ENCODE measurements at places on chromosomes 1 and 21.
A peak's percentile ranks its signal among the peaks of the same experiment; 100 is the strongest.

DNA sequence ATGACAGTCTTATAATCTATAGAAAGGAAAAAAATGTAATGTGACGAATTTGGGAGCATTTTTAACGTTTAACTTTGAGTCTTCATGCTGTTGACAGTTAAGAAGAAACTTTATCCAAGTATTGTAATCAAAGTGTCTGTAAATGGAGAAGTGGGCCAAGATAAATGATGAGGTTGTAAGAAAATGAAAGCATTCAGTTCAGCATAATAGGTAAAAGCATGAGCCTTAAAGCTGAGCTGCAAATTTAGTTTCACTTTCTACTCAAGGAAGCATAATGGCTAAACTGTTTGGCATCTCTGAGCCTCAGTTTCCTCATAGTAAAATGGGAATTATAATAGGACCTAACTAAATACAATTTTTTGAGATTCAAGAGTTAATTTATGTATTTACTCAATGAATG is 1554.8 kb downstream of the KCNT2 start:
- DNase-seq, result no peak

- DNase-seq, result no peak
Measured at GRCh38 chr1:113868387-113869083, 3.0 kb downstream of the PTPN22 start.

- peak; percentile 96 for DNase-seq
Measured at GRCh38 chr1:234610061-234610665, at the start of gene IRF2BP2. Gene IRF2BP2 (minus strand): TSS chr1:234610178. CDS start chr1:234609494, 684 bp downstream.

GRCh38 chr21:32007456-32007855 is 134.6 kb downstream of the HUNK start:
- DNase-seq, result no peak

GRCh38 chr1:182995894-182996293 is 27.3 kb upstream of the LAMC1 start:
- DNase-seq, result no peak

DNA sequence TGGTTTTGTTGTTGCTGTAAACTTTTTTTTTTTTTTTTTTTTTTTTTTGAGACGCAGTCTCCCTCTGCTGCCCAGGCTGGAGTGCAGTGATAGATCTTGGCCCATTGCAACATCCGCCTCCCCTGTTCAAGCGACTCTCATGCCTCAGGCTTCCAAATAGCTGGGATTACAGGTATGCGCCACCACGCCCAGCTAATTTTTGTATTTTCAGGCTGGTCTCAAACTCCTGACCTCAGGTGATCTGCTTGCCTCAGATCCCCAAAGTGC is 78.9 kb upstream of the SLC45A1 start:
- DNase-seq, result no peak

GRCh38 chr21:31687108-31687507 is 27.6 kb downstream of the SOD1 start:
- DNase-seq, result no peak

DNA sequence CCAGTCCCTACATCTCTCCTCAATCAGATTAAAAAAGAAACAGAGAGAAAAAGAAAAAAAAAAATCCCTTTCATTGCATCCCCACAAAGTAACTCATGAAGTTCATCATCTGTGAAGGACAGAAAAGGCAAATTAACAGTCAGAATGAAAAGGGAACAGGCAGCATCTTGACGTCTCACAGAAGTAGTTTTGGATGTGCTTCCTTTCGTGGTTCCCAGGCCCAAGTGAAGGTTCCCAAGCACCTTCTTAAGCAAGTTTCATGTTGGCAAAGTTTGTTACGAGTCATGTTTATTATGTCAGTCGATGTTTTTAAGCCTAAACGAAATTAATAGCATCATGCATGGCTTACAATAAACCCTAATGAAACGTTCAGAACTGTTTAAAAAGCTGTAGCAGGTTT is 475.2 kb downstream of the SETD4 start:
- DNase-seq, result no peak

DNA sequence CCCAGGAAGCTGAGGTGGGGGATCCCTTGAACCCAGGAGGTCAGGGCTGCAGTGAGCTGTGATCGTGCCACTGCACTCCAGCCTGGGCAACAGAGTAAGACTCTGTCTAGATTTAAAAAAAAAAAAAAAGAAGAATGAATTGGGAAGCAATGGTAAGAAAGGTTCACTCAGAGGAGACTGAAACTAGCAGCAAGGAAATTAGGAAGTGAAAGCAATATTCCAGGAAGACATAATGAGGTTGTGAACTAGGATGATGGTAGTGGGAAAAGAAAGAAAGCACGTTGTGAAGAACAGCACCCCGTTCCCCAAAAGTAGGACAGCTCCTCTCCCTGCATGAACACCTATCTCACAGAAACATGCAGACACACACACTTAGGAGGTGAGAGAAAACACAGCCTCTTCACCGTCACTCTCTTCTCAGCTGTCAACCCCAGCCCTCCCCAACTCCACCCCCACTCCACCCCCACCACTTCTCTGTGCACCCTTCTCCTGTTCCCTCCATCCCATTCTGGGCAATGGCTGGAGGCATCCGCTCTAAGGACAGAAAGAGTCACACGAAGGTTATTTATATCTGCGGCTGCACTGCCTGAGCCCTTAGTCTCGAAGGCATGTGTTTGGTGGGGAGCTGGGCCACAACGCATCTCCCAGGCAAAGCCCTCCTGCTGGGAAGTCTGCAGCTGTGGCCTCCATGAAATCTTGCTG is 101.8 kb upstream of the LPGAT1 start:
- no peak for DNase-seq

Measured in D341Med (cell line).